ENCODE measurements at places on chromosomes 5 and 9.

GRCh38 chr5:77354454-77354853, 137.7 kb downstream of the WDR41 start:
- no peak for DNase-seq

GRCh38 chr5:128196791-128197190, 113.2 kb downstream of the SLC12A2 start:
- no peak for DNase-seq

- DNase-seq: no peak
Observed at GRCh38 chr9:100150214-100150613, 51.2 kb downstream of the INVS start.

GRCh38 chr9:108473209-108474112, 382.3 kb downstream of the ACTL7B start:
- peak; percentile 91 for DNase-seq

GRCh38 chr5:132475497-132475882, 15.1 kb downstream of the IRF1 start:
- DNase-seq: no peak

DNA sequence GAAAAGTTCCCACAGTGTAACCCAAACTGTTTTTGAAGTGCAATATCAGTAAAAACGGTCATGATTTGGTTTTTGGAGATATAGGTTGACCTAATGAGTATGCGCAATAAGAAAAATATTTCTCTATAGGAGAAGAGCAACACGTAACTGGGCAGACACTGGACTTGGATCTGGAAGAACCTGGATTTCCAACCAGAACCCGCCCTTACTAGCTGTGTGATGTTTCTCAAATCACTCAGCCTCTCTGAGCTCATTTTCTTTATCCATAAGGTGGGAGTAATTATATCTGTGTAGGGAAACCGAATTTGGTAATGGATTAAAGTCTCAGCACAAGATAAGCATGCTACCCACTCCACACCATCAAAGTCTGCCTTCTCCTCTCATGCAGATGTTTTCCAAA, 169.1 kb downstream of the COL23A1 start:
- DNase-seq: no peak

Measured in epithelial cell of esophagus (primary cell).